ENCODE measurements at places on chromosomes 7 and 10. TPM values are rescaled to one million over a fixed set of nuclear protein-coding genes. Genes with fewer than 3 reads are reported as not detected.

GRCh38 chr7:27647046-27647445 lies 15.6 kb downstream of the HIBADH start:
- DNase-seq: no peak

DNA sequence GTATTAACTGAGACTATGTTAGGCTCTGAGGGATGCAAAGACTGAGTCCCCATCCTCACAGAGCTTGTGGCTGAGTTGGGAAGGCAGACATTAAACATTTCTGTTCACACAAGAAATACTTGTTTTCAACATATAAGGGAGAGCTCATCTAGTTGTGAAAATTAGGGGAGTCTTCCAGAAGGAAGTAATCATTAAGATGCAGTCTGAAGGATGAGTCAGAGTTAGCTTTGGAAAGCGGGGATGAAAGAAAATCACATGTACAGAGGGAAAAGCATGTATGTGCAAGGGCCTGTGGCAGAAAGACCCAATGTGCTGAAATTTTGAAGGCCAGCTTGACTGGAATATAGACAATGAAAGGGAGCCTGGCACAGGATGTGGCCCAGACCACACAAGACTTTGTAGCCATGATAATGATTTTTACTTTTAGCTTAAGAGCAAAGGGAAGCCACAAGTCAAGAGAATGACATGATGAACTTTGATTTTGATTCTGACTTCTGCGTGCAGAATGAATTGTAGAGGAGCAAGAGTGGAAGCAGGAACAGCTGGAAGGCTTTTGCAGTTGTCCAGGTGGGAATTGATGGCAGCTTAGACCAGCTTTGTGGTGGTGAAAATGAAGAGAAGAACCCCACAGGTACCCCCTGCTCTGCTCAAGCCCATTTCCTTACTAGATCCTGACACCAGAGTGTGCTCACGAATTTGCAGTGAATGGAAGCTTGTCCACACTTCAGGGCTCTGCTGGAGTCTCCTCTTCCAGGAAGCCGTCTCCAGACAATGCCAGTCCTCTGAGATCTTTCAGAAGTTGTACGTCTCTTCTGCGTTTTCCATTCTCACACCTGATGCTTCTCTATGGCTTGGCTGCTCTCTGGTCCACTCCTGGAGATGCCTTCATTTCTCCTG lies 115.6 kb downstream of the ATXN7L1 start:
- DNase-seq: peak; percentile 53

GRCh38 chr10:70762441-70763175 lies 22.6 kb downstream of the TBATA start:
- no peak for DNase-seq

- DNase-seq: no peak
Measured at GRCh38 chr7:159108491-159108890, 36.2 kb downstream of the VIPR2 start.

GATA3 gene
- total RNA-seq: 112 TPM

Data from activated CD4-positive, alpha-beta memory T cell treated with anti-CD3 and anti-CD28 coated beads, Interleukin-2, amount 10 ng/mL, durations not matched to agents 7 days and 5 days (primary cell).